ENCODE measurements at places on chromosomes 6 and 20.

GRCh38 chr20:24297993-24298392 is 171.4 kb upstream of the SYNDIG1 start:
- no peak for DNase-seq

DNA sequence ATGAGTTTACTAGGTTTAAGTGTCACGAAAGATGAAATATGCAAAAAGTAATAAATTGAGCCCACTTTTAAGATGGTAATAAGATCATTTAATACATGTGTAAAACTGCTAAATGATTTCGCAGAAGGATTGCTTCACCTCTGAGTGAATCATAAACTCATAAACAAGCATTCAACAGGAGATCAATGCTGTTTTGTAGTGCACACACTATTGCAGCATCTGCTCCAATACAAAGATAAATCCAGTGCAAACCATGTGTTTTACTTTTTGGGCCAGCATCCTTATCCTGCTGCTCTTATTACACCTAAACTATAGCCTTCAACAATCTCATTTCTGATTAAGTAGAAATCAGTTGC is 400.1 kb downstream of the NKAIN2 start:
- no peak for DNase-seq

DNA sequence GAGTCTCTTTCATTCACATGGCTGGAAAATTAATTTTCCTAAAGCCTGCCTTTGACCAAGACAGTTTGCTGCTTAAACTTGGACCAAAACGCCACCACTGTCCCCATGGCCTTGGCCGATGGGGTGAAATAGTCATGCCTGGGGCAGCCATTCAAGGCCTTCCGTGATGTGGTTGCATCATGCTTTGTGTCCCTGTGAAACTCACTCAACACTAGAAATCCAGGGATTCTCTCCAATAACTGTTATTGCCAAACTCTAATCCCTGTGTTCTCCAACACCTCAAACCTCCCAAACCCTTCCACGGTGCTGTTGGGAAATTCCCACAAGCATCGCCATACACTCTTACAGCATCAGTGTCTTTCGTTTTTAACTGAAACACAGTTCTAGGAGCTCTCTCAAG is 1.4 kb upstream of the TXNDC5 start:
- no peak for DNase-seq

DNA sequence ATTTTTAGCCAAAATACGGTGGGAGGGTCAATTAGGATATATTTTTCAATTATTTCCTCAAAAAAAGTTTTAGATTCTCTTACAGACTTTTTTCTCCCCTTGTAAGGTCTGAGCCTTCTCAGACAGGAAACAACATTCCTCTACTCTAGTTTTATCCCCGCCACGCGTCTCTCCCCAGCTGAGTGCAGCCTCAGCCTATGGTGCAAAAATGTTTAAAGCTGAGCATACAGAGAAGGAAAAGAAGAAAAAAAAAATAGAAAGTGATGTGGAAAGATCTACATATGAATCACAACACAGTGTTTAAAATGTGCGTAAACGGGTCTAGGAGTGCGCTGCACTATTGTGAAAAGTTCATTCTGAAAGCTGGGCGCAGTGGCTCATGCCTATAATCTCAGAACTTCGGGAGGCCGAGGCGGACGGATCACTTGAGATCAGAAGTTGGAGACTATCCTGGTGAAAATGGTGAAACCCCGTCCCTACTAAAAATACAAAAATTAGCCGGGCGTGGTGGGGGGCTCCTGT is 159.0 kb downstream of the TRIM27 start:
- DNase-seq, result no peak

DNA sequence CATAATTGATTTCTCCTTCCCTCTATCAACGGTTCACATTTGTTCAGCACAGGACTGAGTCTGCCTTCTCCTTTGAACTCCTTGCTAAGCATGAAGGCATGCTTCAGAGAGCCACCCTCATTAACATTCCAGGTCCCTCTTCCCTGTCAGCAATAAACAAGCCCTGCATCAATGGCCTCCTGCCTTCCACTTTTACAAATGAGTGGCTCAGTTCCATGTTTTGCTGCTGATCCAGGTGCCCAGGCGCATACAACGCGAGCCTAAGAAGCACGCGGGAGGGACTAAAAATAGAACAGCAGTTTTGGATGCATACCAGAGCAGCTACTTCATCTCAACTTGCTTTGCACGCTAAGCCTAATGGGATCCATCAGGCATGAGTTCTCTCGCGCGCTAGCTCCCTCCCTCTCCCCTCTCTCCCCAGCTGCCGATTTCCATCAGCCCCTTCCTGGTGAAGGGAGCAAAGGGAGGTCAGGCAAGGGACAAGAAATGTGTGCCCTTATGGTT is 53.4 kb downstream of the TRAF3IP2 start:
- DNase-seq, result no peak
